ENCODE measurements at places on chromosomes 2 and 18.

GRCh38 chr2:96304606-96305005, 740 bp downstream of the SNRNP200 start:
- DNase-seq: no peak

DNA sequence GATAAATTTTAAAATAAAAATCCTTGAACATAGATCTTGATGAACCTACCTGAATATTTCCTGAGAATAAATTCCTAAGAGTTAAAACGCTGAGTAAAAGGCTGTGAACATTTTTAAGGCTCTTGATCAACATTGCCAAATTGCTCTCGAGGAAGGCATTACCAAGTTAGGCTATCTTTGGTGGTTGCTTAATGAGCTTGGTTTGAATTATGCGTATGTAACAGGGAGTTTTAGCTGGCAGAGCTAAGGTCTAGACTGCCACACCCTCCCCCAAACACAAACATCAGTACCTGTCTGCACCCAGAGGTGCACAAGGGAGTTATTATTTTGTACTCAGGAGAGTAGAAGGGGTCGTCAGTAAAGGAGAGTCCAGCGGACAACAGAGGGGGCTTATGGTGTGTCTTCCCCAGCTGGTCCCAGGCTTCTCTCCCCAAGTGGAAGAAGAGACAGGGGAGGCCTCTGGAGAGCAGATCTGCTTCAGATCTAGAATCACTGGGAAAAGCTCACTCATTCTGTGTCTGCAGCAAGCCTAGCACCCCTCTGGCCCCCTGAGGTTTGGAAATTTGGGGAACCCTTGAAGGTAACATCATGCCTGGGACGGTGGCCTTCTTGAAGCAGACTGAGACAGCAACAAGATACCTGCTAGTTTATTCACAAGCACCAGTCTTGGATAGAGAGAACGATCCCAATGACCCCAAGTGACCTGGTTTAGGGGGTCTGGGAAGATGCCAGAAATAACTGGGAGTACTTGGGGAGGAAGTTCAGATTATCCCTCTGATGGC, 197.2 kb upstream of the ID2 start:
- no peak for DNase-seq

- DNase-seq: no peak
These were observed 130.7 kb downstream of the TMEM247 start for GRCh38 chr2:46610021-46610420.

DNA sequence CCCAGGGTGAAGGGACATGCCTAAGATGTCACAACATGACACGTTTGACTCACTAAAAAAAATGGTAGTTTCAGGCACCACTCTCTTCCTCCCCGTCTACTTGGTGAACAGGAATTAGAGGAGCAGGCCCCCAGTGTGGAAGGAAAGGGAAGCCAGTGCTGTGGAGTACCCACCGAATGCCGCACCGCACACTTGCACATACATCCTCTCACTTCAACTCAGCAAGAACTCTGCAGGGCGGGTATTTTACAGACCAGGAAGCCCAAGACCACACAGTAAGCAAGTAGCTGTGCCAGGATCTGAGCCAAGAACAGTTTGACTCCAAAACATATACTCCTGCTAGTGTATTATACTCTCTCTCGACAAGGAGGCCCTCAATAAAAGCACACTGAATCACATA, 69.8 kb downstream of the BCL2 start:
- no peak for DNase-seq

DNA sequence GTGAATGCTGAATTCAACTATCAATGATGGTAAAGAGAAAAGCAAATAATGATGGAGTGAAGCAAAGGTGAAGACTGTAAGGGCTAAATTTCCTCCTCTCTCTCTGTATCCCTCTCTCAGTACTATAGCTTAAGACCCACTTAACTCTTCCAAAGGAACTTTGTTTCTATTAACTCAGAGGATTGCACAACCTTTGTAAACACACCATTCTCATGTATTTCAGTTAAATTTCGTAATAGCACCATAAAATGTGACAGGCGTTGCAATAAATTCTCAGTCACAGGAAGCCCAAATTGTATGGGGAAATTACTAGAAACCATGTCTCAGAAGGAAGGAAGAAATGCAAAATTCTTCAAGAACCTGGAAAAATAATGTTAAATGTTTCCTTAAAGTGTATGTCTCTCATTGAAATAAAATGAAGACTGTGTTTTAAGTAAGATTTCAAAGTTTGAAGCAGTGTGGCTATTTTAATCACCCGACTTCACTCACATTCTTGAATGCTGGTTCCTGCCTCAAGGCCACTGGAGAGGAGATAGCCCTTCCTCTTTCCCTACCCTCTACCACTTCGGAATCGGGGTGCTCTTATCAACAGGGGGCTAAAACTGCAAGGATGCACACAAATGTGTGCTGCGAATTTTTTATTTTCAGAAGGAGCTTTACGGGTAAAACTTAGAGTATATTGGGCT, 112.1 kb downstream of the FTCDNL1 start:
- DNase-seq: no peak

GRCh38 chr2:27255187-27255586, 7.7 kb downstream of the SLC30A3 start:
- DNase-seq: no peak

All from CD4-positive, alpha-beta T cell treated with Interferon alpha-2 for 1 hour (primary cell).